ENCODE measurements at places on chromosomes 13 and 19.

DNA sequence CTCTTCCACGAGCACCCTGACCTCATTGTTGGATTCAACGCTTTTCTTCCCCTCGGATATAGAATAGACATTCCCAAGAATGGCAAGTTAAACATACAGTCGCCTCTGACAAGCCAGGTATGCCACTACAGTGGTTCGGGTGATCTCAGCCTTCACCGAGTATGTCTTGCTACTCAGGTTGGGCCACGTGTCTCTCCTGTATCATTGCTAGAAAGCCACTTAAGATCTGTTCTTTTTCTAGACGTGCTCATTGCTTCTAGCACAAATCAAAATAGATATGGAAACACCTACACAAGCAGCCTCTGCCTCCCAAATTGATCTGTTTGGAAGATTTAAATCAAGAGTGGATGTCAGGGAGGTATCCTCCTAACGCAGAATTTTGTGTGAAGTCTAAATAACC is 2.3 kb downstream of the SIN3B start:
- DNase-seq: no peak

DNA sequence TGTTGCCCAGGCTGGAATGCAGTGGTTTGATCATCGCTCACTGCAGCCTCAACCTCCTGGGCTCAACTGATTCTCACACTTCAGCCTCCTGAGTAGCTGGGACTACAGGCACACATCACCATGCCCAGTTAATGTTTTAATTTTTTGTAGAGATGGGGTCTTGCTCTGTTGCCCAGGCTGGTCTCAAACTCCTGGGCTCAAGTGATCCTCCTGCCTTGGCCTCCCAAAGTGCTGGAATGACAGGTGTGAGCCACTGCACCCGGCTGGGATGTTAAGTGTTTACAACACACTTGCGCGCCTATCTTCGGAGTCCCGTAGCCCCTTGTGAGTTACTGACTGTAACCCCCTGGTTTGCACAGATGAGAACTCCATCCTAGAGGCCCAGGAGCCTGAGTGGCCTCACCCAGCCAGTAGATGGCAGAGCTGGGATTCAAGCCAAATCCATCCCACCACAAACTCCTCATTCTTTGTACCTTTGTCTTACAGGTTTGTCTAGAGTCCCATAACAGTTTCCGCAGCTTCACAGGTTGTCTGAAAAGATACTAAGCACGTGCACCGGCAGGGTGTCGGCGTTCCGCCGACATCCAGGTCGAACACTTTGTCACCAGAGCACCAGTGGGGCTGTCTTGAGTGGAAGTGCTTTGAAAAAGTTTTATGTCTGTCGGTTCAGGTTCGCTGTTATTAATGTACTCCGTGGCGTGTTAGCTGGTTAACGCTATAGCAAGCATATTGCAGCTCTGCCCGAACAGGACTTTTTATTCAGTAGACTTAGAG is 14.7 kb downstream of the MAG start:
- no peak for DNase-seq

- no peak for DNase-seq
Measured at GRCh38 chr13:77789376-77789775, 91.9 kb downstream of the SLAIN1 start.

DNA sequence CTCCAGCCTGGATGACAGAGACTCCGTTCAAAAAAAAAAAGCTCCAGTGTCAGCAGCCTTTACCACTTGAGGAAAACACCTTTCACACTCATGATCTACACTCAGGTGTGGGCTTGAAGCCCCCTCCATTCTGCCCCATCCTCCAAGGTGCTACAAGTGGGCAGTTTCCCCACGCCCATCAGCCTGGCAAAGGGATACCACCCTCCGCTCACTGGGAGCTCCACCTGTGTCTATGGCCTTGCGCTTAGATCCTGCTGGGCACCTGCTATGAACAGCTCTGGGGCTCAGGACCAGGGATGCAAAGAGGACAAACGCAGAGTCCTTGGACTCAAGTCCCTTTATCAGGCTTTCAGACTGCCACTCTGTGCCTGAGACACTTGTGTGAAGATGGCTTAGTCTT is 127.8 kb downstream of the CRYL1 start:
- DNase-seq: no peak

GRCh38 chr13:114004420-114005205 is 30.7 kb upstream of the C13orf46 start:
- DNase-seq: no peak

DNA sequence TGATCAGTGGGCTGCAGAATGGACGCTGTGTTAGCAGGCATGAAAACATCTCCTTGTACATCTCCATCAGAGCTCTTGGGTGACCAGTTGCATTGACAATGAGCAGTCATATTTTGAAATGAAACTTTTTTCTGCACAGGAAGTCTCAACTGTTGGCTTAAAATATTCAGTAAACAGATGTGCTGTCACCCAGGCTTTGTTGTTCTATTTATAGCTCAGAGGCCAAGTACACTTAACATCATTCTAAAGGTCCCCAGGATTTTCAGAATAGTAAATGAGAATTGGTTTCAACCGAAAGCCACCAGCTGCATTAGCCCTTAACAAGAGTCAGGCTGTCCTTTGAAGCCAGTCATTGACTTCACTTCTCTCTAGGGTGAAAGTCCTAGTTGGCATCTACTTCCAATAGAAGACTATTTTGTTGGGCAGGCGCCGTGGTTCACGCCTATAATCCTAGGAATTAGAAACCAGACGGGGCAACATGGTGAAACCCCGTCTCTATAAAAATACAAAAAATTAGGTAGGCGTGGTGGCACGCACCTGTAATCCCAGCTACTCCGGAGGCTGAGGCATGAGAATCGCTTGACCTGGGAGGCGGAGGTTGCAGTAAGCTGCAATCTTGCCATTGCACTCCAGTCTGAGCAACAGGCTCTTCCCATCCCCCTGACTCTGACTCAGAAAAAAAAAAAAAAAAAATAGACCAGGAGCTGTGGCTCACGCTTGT is 7.9 kb upstream of the PDE4A start:
- no peak for DNase-seq

GRCh38 chr13:27112006-27112405 is 59.6 kb downstream of the USP12 start:
- DNase-seq: no peak

DNA sequence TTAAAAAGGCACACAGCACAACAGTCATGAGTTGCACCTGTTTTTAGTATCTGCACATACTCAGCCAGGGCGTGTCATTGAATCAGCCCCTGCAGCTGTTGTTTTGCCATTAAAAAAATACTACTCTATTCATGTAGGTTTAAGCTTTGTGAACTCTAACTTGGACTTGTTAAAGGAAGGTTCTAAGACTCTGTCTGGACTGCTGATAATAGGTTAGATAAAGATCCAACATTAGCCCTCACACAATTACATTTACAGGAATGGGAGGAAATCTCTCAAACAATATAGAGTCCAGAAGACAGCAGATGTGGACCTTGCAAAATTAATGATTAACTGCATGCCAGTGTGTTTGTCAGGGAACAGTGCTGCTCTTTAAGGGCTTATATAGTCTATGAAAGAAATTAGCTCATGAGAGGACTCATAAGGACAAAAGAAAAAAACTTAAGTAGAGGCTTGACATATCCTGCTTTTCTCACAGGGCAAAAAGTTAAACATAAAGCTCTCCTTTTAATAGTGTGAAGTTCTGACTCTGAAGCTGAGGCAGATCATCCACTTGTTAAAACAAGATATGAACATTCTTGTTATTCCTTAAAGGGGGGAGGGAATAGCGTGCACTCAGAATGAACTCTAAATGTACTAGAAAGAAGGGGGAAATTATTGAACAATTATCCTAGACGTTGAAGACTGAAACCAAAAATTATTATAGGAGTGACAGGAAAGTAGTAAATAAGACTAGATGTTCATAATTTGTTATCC is 243.6 kb downstream of the NDFIP2 start:
- no peak for DNase-seq

GRCh38 chr13:79528759-79529191 is 47.8 kb downstream of the NDFIP2 start:
- DNase-seq: no peak

DNA sequence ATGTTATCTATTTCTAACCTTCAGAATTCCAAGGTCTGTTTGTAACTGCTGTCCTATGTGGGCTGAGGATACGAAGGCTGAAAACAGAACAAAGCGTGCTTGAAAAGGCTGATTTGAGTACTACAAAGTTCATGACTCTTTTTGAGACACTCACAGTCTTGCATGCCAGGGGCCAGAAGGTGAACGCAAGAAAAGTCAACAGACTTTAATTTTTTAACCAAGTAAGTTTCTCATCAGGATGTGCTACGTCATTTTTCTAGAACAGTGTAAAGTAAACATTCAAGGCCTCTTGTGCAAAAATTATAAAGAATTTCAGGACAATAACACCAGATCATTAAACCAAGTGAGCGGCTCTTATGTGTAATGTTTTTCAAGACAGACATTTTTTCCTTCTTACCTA is 163.5 kb downstream of the COG6 start:
- DNase-seq: no peak

GRCh38 chr19:1401138-1401888 is at the start of gene GAMT:
Gene GAMT (minus strand): TSS chr19:1401542. CDS start chr19:1401476, 66 bp downstream.
- peak; percentile 64 for DNase-seq

- DNase-seq: no peak
Measured at GRCh38 chr19:14779151-14779550, 791 bp upstream of the ADGRE2 start.

DNA sequence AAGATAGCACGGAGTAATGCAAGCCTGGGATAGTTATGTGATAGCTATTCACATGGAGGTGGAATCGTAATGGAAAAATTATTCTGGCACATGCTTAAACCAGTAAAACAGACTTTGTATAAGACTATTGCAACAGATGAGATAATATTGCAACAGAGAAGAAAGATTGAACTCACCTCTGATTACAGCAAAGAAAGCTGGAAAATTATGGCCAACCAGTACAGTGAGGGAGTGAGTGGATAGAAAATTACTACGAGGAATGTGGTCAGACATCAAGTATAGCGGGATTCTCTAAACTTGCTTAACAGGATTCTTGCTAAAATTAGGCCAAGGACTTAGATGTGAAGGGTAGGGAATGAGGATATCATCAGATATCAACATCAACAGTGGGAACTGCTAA is 397.6 kb upstream of the KLHL1 start:
- no peak for DNase-seq

GRCh38 chr13:48682436-48682835 is 28.7 kb downstream of the CYSLTR2 start:
- no peak for DNase-seq

- DNase-seq: no peak
Measured at GRCh38 chr13:49569993-49570689, 15.2 kb downstream of the RCBTB1 start.

DNA sequence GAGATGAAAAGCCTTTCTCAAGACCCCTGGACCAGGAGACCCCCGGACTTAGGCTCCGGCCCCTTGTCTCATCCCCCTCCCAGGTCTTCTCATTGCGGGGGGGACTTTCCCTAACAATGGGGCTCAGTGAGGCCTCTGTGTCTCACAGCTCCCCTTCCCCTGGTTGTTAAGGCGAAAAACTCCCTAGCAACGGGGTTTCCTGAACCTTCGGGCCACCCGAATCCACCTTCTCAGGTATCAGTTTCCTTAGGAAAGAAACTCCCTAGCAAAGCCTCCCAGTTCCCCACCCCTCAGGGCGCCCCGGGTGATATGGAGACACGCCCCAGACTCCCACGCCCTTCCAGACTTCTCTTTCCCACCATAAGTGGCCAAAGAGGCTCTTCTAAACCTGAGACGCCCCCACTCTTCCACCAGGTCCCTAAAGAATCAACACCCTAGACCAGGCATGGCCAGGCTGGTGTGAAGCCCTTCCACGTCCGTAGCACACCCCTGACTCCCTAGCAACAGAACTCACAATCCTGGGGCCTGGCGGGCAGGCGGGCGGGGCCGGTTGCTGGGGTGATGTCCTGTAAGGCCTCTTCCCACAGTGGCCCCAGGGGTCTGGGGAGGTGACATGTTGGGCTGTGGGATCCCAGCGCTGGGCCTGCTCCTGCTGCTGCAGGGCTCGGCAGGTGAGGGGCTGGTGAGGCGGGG is at the start of gene TMEM190:
TSS of gene TMEM190 (plus strand) at position 586 of the 693 bp plus-strand sequence. CDS start at position 614, 28 bp downstream.
- no peak for DNase-seq

- no peak for DNase-seq
Measured at GRCh38 chr13:40536443-40537113, 129.9 kb downstream of the FOXO1 start.

DNA sequence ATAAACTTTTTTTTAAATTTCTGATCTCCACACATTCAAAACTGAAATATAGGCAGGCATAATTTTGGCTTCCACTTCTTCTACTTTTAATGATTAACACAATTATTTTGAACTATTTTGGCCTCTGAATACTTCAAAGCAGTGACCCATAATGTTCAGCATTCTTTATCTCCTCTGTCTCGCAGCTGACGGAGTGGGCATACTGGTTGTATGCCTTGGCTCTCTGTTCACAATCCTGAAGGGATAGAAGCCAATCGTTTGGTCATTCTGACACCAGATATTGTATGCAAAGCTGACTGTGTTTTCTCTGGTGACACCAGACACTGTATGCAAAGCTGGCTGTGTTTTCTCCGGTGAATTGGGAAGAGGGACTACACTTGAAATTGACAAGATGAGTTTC is 833.0 kb downstream of the EFNB2 start:
- no peak for DNase-seq

- DNase-seq: peak; percentile 66
Measured at GRCh38 chr19:4768934-4769777, 22.4 kb upstream of the FEM1A start.

DNA sequence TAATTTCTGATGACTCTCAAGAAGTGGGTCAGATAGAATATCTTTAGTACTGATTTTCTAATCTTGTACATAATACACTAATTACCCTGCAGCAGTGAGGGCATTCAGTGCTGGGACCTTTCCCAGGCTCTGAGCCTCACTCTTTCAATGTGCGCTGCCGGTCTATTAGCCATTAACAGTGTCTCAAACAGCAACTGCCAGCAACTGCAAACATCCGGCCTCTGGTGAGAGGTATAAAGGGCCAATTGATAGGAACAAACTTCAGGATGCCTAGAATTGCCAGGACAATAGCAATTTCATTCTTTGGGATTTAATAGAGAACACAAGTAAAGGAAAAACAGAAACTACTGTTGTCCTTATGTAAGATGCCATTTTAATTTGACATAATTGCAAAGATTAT is 604.4 kb upstream of the SPRY2 start:
- no peak for DNase-seq

GRCh38 chr19:46985542-46986415 is 33.9 kb upstream of the NPAS1 start:
- DNase-seq: no peak

GRCh38 chr19:44951179-44952159 is 3.7 kb upstream of the CLPTM1 start:
- peak; percentile 28 for DNase-seq

DNA sequence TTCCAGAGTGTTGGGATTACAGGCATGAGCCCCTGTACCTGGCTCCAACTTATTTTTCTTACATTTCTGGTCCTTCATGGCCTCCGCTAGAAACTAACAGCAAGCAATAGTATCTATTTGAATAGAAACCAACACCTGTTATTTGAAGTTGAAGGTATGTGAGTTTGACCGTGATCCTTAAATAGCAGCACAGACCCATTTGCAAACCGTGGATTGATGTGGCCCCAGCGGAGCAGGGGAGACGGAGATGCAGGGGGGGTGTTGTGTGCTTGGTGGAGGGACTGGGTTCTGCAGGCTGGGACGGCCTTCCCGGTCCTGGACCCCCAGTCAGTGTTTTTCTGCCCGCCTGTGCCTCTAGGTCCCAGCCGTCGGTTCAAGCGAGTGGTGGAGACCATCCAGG is 16.9 kb downstream of the TMEM150B start:
- DNase-seq: no peak

Data from stimulated activated CD4-positive, alpha-beta T cell treated with anti-CD3 and anti-CD28 coated beads, Interleukin-12 subunit alpha, Interleukin-12 subunit beta, amount 100 ng/mL, for 4 hours (primary cell).